ENCODE measurements at places on chromosomes 3 and 15.
A peak's percentile ranks its signal among the peaks of the same experiment; 100 is the strongest.

DNA sequence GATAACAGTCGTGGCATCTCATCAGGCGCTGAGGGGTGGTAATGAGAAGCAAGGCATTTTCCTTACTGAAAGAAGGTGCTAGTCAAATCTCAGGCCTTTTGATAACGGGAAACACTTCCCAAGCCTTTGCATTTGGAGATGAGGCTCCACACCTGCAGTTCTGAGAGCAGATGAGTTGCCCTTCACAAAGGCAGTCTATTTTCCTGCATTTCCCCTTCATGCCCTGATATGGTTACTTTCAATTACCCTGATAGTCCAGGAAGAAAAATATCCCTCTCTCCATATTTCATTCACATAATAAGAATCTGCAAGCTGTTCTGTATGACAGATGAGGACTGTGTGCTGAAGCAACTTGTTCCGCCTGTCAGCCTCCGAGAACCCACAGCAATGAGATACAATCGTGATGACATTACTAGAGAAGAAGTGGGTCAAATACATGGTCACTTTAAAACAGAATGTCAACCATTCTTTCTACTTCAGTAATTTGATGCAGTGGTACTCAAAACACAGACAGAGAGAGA is 25.0 kb downstream of the FHIT start:
- no peak for DNase-seq

GRCh38 chr3:140370686-140371085 is 307.2 kb upstream of the TRIM42 start:
- no peak for DNase-seq

- DNase-seq = no peak
Measured at GRCh38 chr15:53611145-53611920, 148.1 kb downstream of the WDR72 start.

DNA sequence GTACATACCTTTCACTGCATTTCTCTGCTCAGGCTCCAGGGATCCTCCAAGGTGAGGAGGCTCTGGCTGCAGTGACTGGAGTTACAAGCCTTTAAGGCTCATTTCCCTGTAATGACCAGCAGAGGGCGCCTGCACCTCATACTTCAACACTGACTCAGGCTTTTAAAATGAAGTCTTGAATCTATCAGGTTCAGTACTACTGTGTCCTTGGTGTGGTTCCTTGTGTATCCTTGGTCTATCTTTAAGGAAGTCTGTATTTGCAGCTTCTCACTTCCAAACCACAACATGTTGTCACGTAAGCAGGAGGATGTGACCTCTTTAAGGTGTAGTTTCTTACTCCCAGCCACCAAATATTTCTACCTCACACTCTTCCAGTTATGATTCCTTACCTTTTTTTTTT is 122.5 kb upstream of the ZBED2 start:
- peak; percentile 66 for DNase-seq

GRCh38 chr3:159944781-159945180 is 43.9 kb upstream of the IL12A start:
- no peak for DNase-seq

GRCh38 chr15:84944861-84945260 is 36.8 kb upstream of the PDE8A start:
- no peak for DNase-seq

DNA sequence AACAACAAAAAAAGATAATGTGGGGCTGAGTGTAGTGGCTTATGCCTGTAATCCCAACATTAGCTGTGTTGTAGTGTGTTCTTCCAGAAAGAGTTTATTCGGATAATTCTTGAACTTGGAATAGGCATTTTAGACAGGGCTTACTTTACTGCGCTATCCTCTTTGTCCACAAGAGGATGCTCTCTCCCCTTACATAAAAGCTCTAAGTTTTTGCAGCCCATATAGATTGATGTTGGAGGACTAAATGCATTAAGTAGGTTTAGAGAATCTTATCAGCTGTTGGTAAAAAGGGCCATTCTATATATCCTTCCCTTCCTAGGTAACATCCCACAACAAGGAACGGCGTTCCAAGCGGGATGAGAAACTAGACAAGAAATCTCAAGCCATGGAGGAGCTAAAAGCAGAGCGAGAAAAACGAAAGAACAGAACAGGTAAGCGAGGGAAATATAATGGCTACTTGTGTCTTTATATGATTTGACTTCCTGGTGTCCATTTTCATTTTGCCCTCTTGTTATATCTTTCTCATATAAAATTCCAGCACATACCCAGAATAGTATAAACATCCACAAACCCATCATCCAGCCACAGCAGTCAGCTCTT is 27.8 kb upstream of the ITPKA start:
- DNase-seq = peak; percentile 42

- DNase-seq = no peak
Measured at GRCh38 chr3:48423241-48423882, 6.5 kb downstream of the PLXNB1 start.

DNA sequence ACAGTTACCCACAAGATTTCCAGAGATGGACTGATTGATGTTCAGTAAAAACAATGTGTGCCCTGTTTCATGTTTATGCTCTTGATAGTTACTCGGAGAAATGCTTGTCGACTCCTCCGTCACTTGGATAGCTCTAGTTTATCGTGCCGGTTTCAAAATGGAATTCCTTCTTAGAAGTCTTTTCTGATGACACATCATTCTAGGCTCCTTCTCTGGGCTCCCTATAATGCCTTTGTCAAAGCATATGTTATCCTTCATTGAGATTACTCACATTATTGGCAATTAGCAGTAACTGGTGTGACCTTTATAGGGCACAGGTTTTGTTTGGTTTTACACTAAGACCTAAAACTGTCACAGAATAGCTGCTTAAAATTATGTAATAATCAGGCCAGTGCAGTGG is 201.8 kb downstream of the CNTN6 start:
- DNase-seq = no peak

GRCh38 chr3:131602011-131602779 is 99.4 kb upstream of the MRPL3 start:
- DNase-seq = no peak

DNA sequence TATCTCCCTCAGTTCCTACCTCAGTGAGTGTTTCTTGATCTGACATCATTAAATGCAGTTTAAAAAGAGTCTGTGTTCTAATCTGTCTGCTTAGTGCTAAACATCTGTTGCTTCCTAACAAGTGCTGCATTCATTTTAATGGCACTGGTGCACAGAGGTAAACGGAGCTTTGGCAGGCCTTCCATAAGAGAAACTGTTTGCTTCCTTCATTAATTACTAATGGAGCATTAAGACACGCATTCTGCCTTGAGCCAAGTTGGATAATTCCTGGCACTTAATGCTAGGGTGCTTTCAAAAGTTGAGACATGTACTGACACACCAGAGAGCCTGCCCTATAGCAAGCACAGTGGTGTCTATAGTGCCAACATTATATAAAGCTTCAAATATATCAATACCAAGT is 34.7 kb downstream of the SCG5 start:
- no peak for DNase-seq

All from stimulated activated CD4-positive, alpha-beta T cell treated with anti-CD3 and anti-CD28 coated beads, Interleukin-4, amount 100 ng/mL, for 24 hours (primary cell).